ENCODE measurements at places on chromosomes 5 and 9. TPM values are rescaled to one million over a fixed set of nuclear protein-coding genes. Genes with fewer than 3 reads are reported as not detected.

DNA sequence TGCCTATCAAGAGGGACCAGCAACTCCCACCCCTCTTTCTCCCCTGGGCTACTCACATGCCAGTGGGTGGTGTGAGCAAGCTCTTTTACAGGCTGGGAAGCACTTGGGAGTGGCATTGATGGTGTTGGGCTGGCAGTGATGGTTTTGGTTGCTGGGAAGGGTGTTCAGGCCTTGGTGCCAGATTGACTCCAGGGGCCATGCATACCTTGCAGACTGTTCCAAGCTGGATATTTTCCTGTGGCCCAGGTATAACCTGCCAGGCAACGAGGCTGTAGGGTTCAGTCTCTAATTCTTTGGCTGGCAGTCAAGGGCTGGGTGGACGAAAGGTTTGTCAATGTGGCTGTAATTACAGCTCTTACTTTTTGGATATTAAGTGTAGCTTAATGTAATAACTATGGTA is 177.3 kb downstream of the MACROH2A1 start:
- no peak for DNase-seq

DNA sequence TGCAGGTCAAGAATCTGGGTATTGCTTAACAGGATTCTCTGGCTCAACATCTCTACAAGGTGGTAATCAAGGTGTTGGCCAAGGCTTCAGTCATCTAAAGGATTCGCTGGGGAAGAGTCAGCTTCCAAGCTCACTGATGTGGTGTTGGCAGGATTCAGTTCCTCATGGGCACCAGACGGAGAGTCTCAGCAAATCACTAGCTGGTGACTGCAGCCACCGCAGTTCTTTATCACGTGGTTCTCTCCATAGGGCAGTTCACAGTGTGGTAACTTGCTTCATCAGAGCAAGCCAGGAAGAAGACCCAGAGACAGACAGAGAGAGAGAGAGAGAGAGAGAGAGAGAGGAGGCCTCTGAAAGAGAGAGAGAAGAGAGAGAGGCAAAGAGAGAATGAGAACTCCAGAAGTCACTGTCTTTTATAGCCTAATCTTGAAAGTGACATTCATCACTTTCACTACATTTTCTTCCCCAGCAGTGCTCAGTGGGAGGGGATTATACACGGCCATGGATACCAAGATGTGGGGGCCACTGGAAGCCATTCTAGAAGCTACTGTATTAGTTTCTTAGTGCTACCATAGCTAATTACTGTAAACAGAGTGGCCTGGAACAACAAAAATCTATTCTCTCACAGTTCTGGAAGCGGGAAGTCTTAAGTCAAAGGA is 109.2 kb upstream of the SMIM23 start:
- DNase-seq: no peak

GRCh38 chr5:41270423-41271251 is 57.3 kb upstream of the C6 start:
- no peak for DNase-seq

DNA sequence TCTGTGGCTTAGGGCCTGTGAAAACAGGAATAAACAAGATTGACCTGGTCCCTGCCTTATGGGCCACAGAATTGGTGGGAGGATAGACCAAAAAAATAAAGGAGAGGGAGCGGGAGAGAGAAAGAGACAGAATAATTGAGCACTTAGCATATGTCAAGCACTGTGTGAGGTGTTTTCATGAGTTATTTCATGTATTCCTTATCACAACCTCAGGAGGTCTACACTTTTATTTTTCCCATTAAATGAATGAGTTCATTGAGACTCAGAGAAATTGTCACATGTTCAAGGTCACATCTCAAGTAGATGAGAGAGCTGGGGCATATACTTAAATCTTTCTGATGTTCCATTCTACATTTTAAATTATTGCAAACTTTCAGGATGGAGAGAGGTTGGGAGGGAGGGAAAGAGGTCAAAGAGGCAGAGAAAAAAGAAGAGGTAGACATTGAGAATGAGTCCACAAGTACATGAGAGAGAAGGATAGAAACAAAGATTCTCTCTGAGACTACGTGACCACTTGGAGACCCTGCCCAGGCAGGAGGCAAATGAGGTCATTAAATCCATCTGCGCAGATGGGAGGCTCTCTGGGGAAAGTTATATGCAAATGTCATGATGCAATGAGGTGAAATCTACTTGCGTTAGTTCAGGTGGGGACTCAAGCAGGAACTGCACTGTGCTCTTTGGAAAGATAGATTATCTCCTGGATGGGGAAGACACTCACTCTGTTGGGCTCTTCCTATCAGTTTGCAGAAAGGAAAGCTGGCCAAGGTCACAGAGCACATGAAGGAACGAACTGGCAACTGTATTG is 241.5 kb downstream of the PAPPA start:
- no peak for DNase-seq

DNA sequence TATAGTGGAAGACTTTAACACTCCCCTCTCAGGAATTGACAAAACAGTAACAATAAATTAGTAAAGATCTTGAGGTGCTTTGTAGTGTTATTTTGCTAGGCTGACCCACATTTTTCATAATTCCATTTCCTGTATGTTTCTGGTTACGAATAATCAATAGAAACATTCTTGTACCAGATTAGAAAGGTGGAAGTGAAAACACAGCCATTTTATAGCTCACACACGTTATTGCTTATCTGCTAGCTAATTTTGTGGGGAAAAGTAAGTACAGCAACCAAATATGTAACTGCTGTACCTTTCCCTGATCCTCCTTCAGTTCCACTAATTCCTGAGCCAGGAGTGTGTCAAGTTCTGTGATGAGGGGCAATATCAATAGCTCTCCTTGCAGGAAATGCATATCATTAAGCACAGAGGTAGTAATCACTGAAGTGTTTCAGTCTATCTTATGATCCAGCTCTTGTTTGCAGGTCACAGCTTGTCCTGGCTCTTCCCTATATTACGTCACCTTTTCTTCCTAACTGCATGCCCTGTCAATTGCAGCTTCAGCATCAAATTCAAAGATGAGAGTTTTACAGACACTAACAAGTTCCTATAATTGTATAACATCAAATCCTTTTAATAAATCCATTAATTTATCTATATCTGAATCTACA is 59.4 kb downstream of the MINAR2 start:
- DNase-seq: no peak

- no peak for DNase-seq
These were observed 126.8 kb downstream of the PDE8B start for GRCh38 chr5:77337246-77337645.

Gene ZNF354C
- total RNA-seq: 3.7 TPM

DNA sequence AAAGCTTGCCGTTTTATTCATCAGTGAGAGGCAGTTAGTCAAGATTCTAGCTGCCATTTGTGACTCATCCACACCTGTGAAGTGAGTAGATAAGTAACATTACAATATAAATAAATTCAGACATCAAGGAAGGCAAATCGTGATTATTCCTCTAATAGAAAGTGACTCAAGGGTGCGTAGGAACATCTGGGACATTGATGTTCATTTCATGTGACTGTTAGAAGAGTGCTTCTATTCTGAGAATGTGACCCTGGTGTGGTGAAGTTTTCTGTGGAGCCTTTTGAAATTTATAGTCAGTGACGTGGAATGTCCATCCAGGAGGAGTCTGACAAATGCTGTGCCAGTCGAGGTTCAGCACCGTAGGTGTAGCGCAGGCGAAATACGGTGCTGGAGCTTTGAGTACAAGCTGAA is 48.4 kb upstream of the FAM240B start:
- DNase-seq: no peak

- no peak for DNase-seq
These were observed 39.4 kb downstream of the ALG2 start for GRCh38 chr9:99182356-99182755.

GRCh38 chr5:174423558-174423957 is 300.8 kb upstream of the MSX2 start:
- no peak for DNase-seq

All from Daoy (cell line).